Dermis microvascular lymphatic vessel endothelial cell (primary cell): ENCODE measurements at places on chromosomes 4 and X.

DNA sequence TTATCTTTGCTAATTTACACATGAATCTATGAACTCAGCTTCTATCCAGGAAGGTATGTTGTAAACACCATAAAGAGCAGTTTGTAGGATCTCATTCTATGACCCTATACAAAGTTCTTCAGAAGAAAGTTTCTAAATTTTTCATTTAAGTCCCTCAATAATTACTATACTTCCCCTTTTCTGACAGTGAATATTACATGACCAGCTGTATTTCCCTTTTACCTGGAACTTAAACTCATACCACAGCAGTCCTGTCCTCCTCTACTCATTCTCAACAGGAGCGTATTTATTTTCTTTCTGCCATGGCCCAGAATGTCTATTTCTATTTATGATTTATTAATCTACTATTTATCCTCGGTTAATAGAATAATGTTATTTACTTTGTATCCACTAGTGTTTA is 15.8 kb downstream of the RASGEF1B start:
- DNase-seq = no peak

GRCh38 chr4:40939856-40940255 is 190.1 kb downstream of the NSUN7 start:
- no peak for DNase-seq

GRCh38 chrX:119045884-119046283 is 26.9 kb upstream of the CT47C1 start:
- DNase-seq = no peak

- peak; percentile 17 for DNase-seq
These were observed 41.9 kb downstream of the PCDH19 start for GRCh38 chrX:100368167-100368566.

- DNase-seq = no peak
These were observed 1.9 kb downstream of the NPNT start for GRCh38 chr4:105896984-105897775.

- DNase-seq = no peak
These were observed 73.8 kb downstream of the FAM184B start for GRCh38 chr4:17707671-17708070.

DNA sequence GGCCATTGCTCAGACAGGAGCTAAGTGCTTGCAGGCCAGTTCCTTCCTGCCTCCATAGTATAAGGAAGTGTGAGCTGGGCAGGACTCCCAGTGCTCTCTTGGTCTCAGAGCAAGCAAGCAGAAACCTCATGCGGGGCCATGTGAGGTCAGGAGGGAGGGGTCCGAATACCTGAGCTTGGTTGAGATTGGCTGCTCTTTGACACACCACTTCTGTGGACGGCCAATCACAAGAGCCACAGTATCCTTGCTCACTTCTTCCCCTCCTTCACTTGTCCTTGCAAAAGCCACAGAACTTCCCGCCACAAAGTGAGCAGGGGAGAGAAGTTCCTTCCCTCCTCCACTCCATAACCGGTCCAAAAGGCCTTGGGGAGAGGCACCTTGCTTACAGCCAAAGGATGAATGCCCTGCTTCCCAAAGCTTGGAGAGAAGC is 56.7 kb downstream of the PRPS1 start:
- DNase-seq = peak; percentile 81

GRCh38 chr4:76691807-76692582 is 205.9 kb downstream of the SOWAHB start:
- DNase-seq = no peak

- DNase-seq = no peak
These were observed 146.0 kb downstream of the TMEM144 start for GRCh38 chr4:158356301-158356700.

- no peak for DNase-seq
These were observed 39.3 kb upstream of the RPL34 start for GRCh38 chr4:108581083-108581482.

DNA sequence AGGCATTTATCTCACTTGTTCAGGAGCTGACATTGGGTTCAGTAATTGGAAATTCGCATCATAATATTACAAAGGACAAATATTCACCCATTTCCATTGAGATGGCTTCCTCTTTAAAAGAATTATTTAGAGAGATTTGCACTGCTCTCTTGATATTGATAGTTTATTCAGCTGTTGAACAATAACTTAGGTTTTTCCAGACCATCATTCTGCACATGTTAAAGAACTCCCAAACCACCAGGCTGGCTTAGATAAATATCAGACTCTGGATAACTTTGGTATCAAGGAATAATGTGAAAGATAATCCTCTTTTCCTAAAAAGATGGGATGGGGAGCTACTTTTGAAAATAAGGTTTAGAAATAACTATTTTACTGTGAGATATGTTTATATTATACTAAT is 154.0 kb downstream of the GASK1B start:
- no peak for DNase-seq

- DNase-seq = no peak
These were observed 217.0 kb downstream of the RAB28 start for GRCh38 chr4:13267091-13267490.
